Ovary (tissue), 10 donors: ENCODE measurements at places on chromosomes 1 and 21. TPM values are rescaled to one million over a fixed set of nuclear protein-coding genes. Genes with fewer than 3 reads are reported as not detected.

The HES4 gene
- not detected for polyA plus RNA-seq

The GBP6 gene
- polyA plus RNA-seq: 0.18 TPM

- DNase-seq: peak; percentile 85
Measured at GRCh38 chr21:45404730-45405270, at the start of gene COL18A1. COL18A1 (plus strand) TSS chr21:45405165; CDS start chr21:45405231, 66 bp downstream.

- no peak for DNase-seq
Measured at GRCh38 chr1:65606426-65606825, 186.0 kb downstream of the LEPR start.

GRCh38 chr1:27238032-27238431 is 3.6 kb downstream of the WDTC1 start:
- DNase-seq: no peak

GRCh38 chr1:160830321-160831153 is 32.1 kb downstream of the CD244 start:
- DNase-seq: peak; percentile 73

DNA sequence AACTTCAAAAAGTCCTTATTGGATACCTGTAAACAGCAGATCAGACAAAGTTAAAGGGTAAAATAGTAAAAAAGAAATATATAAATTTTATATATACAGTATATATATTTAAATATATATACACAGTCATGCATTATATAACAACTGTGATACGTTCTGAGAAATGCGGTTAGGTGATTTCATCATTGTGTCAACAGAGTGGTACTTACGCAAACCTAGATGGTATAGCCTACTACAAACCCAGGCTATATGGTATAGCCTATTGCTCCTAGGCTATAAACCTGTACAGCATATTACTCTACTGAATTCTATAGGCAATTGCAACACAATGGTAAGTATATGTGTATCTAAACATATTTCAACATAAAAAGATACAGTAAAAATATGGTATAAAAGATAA is 222.7 kb downstream of the NUF2 start:
- DNase-seq: no peak

- no peak for DNase-seq
Measured at GRCh38 chr1:211332830-211333229, 6.2 kb downstream of the TRAF5 start.

DNA sequence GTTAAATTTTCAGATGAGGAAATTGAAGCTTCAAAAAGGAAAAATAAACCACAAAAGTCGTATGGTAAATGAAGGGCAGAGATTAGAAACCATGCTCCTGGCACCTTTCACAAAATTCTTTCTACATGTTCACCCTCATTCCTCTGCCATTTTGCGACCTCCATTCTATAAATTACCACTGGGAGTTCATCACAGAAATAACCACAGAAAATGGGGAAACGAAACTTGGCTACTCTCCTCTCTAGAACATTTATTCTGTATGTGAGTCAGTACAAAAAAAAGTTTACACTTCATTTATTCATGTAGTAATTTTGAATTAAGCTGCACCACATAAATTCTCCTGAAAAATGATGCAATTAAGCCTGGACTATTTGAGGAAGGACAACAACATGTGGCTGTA is 320.9 kb upstream of the C1orf87 start:
- no peak for DNase-seq

The LCE3E gene
- not detected for polyA plus RNA-seq

GRCh38 chr1:35807614-35808449 is at the start of gene AGO4:
AGO4 (plus strand) TSS chr1:35808016; CDS start chr1:35808417, 401 bp downstream.
- DNase-seq: peak; percentile 58

GRCh38 chr1:152110860-152111514 is 4.3 kb downstream of the TCHH start:
- no peak for DNase-seq

- DNase-seq: no peak
Measured at GRCh38 chr1:10662090-10662688, 134.3 kb downstream of the CASZ1 start.

- no peak for DNase-seq
Measured at GRCh38 chr1:54159733-54160316, 7.0 kb upstream of the CDCP2 start.

- DNase-seq: no peak
Measured at GRCh38 chr1:116836099-116836498, 73.6 kb upstream of the PTGFRN start.

DNA sequence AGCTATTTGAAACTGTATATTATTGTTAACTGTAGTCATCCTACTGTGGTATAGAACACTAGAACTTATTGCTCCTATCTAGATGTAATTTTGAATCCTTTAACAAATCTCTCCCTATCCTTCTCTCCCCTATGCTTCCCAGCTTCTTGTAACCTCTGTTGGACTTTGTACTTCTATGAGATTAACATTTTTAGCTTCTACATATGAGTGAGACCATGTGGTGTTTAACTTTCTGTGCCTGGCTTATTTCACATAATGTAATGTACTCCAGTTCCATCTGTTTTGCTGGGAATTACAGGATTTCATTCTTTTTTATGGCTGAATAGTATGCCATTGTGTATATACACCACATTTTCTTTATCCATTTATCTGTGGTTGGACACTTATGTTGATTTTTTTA is 64.5 kb upstream of the KIAA1614 start:
- no peak for DNase-seq

The SLC44A3 gene
- polyA plus RNA-seq: 31.3 TPM

GRCh38 chr21:42220138-42220701 is 1.3 kb downstream of the ABCG1 start:
- peak; percentile 40 for DNase-seq

The TSPEAR gene
- 0.07 TPM for polyA plus RNA-seq

DNA sequence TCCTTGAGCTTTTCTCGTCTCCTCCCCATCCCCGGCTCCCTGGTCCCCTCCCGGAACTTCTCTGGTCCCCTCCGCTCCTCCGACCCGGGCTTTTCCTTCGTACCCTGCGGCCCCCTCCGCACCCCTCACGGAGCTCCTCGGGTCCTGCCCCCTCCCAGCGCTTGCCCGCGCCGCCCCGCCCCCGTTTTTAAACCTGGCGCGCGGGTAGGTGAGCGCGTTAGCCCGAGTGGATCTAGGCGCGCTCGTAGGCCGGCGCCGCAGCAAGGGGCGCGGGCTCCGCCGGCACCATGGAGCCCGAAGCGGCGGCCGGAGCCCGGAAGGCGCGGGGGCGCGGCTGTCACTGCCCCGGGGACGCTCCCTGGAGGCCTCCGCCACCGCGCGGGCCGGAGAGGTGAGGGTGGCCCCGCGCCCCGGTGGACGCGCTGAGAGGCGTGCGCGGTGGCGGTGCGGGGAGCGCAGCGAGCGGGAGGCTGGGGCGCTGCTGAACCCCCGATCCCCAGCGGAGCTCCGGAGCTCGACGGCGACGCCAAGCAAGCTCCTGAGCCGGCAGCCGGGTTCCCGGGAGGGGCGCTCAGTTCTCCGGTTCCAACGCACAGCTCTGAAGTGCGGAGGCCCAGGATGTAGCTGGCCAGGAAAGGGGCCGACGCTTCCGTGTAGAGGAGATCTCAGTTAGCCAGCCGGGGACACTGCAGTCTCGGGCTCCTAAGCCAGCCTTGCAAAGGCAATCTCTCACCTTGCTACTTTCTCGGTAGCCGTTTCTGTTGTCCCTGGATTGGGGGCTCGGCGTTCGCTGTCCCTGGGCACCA is at the start of gene RIPPLY3:
RIPPLY3 (plus strand) TSS at position 217 of the 806 bp plus-strand sequence; CDS start at position 288, 71 bp downstream.
- no peak for DNase-seq

GRCh38 chr21:29443411-29444010 is 144.8 kb downstream of the BACH1 start:
- no peak for DNase-seq

The OR2T33 gene
- polyA plus RNA-seq: not detected

The FOXJ3 gene
- 52.3 TPM for polyA plus RNA-seq

The RIMKLA gene
- 0.27 TPM for polyA plus RNA-seq

The LMX1A gene
- 0.15 TPM for polyA plus RNA-seq

- no peak for DNase-seq
Measured at GRCh38 chr1:182674346-182675246, 9.8 kb downstream of the RGS8 start.

DNA sequence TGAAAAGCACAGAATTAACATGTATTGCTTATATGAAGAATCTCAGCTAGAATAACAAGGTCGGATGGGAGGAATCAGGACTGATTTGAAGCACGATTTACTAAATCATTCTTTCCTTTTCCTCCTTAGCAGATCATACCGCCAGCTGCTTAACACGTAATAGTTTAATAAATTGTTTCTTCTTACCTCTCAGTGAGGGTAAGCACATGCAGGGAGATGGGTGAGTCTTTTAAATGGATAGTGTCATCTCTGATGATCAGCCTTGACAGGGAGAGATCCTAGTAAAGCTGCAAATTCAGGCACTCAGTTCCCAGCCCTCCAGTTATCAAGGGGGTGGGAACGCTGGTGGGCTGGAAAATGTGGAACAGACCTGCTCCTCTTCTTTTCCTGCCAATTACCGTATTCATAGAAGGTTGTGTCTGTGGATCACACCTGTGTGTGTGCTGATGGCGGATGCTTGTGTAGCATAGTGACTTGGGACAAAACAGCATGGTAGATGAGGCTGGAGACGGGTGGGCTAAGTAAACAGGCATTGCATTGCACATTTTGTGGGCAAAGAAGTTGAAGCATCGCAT is 30.7 kb downstream of the NTPCR start:
- DNase-seq: no peak

DNA sequence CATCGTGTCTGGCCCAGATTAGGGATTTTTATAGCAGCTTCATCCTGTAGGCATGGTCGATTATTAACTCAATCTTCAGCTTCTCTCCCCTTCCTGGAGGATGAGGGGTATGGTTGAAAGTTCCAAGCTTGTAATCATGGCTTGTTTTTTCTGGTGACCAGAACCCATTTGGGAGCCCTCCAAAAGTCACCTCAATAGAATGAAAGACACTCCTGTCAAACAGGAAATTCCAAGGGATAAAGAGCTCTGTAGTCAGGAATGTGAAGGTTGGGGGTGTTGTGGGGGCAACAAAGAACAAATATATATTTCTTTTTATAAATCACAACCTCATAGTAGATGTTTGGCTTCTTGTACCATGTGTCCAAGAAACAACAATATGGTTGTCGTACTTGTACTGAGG is 212.7 kb upstream of the ESRRG start:
- DNase-seq: no peak

The ANGPTL7 gene
- polyA plus RNA-seq: 0.08 TPM

- DNase-seq: peak; percentile 82
Measured at GRCh38 chr1:91622616-91623015, 122.0 kb downstream of the CDC7 start.

DNA sequence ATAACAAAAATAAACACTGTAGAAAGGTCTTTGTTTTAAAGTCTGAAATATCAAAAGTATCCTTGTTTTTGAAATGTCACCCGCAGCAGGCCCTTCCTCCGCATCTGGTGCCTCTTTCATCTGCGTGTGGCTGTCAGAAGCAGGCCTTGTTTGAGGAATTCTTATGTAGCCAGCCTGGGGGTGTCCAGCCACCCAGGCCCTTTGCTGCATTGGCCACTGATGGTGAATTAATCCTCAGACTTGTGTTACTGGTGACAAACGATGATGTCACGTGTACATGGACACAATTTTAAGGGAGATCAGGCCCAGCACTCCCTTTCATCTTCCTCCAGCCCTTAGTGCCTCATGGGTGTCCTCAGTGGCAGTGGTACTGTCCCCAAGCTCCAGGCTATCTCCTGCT is 208.0 kb upstream of the GALNT2 start:
- no peak for DNase-seq

- DNase-seq: no peak
Measured at GRCh38 chr21:34590520-34590919, 24.4 kb downstream of the RCAN1 start.

DNA sequence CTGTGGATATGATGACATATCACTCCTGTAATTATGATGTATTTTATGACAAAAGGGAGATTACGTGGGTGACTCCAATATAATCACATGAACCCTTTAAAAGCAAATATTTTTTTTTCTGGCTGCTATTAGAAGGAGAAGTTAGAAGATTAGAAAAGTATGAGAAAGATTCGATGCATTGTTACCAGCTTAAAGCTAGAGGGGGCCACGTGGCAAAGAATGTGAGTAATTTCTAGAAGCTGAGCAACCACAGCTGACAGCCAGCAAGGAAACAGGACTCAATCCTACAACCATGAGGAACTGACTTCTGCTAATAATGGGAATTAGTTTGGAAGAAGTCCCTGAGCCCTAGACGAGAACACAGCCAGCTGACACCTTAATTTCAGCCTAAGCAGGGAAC is 56.3 kb upstream of the C1orf87 start:
- no peak for DNase-seq

The BEST4 gene
- polyA plus RNA-seq: 0.25 TPM

The SEMA4A gene
- polyA plus RNA-seq: 2.8 TPM

DNA sequence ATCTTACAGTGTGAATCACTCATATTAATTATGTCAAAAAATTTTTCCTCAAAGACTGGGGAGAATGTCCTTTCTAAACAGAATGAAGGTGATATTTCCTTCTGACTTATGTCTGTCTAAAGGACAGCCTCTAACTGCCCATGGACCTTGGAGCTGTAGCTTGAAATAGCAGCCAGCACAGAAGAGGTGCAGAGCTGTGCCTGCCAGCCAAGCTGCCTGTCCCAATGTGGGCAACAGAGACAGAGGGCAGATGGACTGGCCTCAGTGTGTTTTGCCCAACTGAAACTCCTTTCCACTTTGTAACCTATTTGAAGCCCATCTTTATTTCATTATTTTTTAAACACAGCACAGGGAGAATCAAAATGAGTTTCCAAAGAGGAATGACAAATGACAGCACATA is 97.6 kb upstream of the DYNLT5 start:
- no peak for DNase-seq

DNA sequence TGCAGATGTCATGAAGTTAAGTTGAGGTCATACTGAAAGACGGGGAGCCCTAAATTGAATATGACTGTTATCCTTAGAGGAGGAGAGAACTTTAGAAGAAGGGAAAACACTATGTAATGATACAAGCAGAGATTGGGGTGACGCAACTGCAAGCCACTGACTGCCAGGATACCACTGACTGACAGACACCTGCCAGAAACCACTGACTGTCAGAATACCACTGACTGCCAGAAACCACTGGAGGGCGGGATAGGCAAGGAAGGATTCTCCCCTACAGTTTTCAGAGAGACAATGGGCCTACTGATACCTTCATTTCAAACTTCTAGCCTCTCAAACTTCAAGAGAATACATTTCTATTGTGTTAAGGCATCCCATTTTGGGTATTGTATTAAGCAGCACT is 388.7 kb downstream of the USH2A start:
- DNase-seq: no peak
